ENCODE measurements at places on chromosomes 4 and X.

GRCh38 chr4:61750810-61751209 lies 550.7 kb downstream of the ADGRL3 start:
- DNase-seq: no peak

- no peak for DNase-seq
Observed at GRCh38 chr4:4662230-4662629, 120.4 kb upstream of the STX18 start.

- DNase-seq: no peak
Observed at GRCh38 chr4:41880840-41881831, 54.1 kb upstream of the TMEM33 start.

- DNase-seq: no peak
Observed at GRCh38 chrX:118156953-118157608, 40.5 kb upstream of the KLHL13 start.

DNA sequence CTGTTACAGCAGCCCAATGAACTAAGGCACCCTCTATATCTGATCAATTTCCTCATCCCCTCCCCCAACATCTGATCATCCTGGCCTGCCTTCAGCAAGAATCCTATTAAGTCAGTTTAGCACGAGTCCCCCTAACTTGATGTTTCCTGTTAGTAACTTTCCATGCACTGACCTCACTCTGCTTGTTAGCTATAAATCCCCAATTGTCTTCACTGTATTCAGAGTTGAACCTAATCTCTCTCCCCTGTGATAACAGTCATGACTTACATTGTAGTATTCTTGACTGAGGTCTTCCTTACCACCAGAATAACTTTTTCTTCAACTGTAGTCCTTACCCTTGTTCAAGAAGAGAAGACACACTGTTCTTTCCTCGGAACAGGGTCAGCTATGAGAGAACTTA lies 8.5 kb downstream of the ANXA5 start:
- DNase-seq: no peak

DNA sequence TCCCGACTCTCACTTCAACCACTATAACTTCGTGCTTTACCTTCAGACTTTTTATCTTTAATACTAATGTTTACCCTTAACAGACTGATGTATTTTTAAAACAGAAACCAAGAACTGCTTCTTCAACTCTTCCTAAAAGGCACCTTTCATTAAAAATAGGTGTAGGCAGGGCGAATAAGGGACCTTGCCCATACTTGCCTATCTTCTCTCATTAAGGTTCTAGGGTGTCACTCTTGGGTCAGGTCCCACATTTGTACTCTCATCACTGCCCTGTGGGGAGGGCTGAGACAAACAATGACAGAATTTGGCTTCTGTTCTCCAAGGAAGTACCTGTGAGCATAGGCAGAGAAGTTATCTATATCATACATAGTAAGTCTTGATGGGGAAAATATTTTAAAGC lies 69.7 kb downstream of the ANKRD50 start:
- no peak for DNase-seq

DNA sequence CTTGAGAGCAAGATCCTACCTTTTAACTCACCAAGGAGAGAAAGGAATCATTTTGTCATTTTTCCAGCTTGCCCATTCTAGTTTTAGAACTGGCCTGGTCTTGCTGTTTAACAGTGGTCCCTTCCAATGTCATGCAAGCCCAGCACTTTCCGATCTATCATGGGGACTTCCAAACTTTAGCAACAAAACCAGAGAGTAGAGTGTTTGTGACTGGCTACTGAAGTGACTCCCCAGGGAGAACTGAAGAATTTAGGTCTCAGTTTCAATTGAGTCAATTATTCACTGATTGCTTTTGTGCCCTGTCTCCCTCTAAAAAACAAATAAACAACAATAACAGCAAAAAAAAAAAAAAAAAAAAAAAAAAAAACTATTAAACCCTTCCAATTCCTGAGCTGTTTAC lies 108.3 kb downstream of the LHFPL1 start:
- no peak for DNase-seq

GRCh38 chr4:6179362-6179761 lies 21.0 kb downstream of the JAKMIP1 start:
- DNase-seq: no peak

DNA sequence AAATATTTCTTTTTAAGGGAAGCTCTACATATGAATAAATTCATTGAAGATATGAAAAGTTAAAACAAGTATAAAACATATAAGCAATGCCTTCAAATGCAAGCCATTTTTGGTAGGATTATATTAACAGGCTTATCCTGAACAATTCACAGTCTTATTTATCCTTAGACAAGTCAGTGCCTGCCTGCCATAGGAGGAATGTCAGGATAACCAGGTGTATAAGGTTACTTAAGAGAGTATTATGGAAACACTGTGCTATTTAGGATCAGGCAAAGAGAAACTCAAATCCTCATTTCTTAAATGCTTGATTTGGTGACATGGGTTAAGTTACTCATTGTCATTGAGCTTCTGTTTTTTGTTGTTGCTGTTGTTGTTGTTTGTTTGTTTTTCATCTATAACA lies 2029.9 kb upstream of the AGA start:
- no peak for DNase-seq

- no peak for DNase-seq
Observed at GRCh38 chr4:107069049-107069448, 32.9 kb upstream of the DKK2 start.

DNA sequence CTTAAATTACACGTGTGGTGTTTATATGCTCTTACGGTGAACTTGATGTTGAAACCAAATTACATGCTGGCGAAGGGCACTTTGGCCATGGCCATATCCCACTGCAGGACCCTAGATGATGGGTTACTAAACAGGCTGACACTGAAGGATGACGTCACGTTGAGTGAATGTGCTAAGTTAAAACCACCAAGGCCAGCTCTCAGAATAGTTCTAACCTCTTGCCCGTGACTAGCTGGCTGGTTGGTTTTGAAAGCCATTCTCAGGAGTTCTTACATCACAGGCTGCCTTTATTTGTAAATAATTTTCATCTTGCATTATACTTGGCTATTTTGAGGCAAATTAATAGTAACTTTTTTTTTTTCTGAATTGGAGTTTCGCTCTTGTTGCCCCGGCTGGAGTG lies 41.3 kb upstream of the PHEX start:
- DNase-seq: no peak

DNA sequence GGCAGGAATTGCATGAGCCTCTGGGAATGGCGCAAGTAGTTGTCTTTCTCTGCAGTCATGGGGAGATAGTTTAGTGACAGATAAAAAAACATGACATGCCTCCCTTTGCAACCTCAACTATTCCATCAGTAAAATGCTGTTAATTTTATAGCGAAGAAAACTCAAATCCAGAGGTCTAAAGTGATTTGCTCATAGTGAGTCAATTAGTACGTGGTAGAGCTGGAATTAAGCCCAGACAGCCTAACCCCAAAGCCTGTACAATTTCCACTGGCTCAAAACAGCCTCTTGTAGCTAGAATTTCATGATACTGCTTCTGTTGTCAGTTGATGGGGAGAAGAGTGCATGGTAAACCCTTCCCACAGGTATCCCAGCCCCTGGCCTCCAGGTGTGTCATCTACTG lies 81.3 kb upstream of the TRPC5 start:
- no peak for DNase-seq

- no peak for DNase-seq
Observed at GRCh38 chr4:110849461-110849860, 226.6 kb upstream of the PITX2 start.

DNA sequence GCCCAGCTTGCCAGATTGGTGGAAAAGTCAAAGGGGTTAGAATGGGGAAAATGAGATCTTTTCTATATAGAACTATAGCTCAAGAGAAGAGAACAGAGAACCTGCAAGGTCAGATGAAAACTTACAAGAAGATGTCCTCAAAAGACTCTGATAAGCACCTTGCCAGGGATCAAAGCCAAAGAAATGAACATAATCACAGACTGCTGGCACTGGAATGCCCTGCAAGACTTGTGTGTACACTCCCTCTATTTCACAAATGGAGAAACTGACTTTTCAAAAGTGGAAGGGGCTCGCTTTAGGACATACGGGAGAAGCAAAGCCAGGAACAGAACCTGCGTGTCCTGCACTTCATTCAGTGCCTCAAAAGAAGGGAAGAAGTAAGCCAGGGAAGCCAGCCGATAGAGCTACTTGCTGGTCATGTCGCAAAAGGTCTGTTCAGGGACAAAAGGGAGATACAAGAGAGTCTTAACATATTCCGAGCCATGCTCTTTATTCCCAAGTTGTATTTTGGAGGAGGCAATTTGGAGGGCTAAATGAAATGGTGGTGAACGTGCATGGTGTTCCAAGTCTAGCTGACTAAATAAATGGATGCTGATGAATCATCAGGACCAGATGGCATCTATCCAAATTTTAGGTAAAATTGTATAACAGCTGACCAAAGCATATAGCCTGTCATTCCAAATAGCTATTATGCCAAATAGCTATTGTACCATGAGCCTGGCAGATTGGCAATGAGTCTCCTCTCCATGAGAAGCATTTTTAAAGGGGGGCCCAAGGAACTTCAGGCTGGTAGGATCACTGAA lies 175.6 kb upstream of the GPC4 start:
- no peak for DNase-seq

- DNase-seq: no peak
Observed at GRCh38 chr4:38684951-38685844, 21.2 kb downstream of the KLF3 start.

- DNase-seq: no peak
Observed at GRCh38 chr4:110682311-110682710, 59.4 kb upstream of the PITX2 start.

DNA sequence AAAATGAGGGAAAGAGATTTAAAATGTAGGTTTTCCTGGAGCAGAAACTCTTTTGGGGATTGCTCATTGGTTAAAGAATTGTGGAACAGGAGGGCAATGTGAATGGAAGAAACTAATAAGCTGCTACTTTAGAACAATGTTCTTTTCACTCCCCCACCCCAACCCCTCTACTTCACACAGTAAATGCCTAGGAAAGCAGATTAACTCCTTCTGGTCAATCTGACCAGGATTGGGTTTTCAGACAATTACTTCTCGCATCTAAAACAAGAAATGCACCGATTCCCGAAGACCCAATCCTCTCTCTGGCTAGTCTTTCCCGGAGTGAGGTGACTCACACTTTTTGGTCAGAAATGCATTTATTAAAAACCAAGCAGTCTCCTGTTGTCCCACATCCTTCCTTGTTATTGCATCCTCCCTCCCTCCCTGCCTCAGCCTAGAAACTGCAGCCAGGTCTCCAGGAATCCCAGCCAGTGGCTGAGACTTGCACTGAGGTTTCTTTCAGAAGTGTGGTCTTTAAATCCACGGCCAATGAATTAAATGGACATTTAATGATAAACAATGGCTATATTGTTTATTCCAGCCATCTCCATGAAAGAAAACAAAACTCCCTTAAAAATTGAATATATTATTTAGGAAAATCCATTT lies 21.4 kb downstream of the MFAP3L start:
- DNase-seq: no peak

- DNase-seq: no peak
Observed at GRCh38 chr4:7390336-7390735, 44.4 kb downstream of the PSAPL1 start.

DNA sequence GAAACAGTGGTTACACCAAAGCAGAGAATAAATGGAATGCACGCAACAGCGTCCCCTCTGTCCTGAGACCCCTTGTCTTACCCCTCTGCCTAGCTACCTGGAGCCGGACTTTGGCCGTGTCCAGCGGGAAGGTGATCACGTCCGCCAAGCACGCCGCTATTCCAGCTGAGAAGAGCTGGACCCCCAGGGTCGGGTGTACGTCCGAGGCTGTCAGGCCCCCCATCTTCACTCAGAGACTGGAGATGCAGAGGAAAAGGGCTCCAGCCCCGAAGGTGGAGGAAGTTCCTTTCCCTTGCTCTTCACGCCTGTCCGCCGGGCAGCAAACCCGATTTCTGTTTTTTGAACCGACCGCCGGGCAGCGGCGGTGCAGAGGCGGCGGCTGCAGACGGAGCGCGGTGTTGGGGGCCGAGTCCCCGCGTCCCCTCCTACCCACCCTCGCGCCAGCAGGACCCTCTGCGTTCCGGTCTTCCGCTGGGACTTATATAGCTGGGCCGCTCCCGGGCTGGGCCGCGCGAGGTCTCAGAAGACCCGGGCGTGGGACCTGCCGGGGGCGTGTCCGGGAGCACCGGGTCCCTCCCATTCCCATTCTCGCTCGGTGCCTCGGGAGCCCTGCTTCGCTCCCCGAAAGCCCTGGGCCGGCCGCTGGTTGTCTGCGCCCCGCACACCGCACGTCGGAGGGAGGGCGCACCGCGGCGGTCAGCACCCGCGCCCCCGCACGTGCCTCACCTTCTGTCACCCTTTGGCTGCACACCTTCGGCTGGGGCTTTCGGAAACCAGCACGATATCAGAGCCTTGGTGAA lies at the start of gene UCP1:
Gene UCP1, minus strand, starts transcription at position 455 of the 800 bp plus-strand sequence. Its CDS starts 232 bp downstream, at position 223.
- DNase-seq: no peak

DNA sequence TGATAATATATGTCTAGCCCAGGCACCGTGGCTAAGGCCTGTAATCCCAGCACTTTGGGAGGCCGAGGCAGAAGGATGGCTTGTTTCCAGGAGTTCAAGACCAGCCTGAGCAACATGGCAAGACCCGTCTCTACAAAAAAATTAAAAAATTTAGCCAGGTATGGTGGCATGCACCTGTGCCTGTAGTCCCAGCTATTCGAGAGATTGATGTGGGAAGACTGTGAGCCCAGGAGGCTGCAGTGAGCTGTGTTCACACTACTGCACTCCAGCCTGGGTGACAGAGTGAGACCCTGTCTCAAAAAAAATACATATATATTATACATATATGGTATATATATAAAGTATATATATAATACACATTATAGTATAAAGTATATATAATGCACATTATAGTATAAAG lies 162.0 kb upstream of the MAB21L2 start:
- DNase-seq: no peak

- no peak for DNase-seq
Observed at GRCh38 chrX:97858592-97858991, 974.9 kb downstream of the RPA4 start.

GRCh38 chr4:76651616-76652015 lies 216.6 kb downstream of the SHROOM3 start:
- DNase-seq: no peak

DNA sequence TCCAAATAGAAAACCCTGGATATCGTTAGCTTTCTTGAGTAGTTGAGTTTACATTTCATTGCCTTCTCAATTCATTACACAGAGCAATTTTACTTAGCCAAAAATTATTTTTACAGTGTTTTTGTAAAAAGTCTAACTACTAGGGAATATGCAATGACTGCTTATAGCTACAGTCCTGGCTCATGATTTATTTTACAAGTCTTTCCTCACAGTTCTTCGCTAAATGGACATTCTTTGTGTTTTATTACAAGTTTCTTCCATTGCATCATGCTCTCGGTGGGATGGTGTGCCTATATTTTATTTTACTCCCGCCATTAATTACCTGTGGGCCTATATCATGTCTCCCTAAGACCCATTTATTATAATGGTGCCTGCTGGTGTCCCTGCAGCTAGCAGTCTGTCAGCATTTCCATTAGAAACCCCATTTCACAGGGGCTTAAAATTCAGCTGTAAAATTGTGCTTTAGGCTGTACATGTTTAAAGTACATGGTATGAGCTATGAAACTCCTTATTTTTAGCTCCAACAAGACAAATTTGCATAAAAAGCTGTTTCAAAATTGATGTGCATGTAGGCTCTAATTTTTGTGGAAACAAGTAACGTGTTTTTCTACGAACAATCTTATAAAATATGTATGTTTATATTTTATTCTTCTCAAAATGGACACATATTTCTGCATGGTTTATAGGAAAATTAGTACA lies 227.4 kb downstream of the SLC7A11 start:
- no peak for DNase-seq

- no peak for DNase-seq
Observed at GRCh38 chrX:96682516-96682915, 2.1 kb upstream of the DIAPH2 start.

- no peak for DNase-seq
Observed at GRCh38 chr4:73593631-73594241, 26.5 kb downstream of the RASSF6 start.

- DNase-seq: no peak
Observed at GRCh38 chr4:172232966-172233365, 419.8 kb downstream of the GALNTL6 start.

Measured in activated CD4-positive, CD25-positive, alpha-beta regulatory T cell treated with anti-CD3 and anti-CD28 coated beads, Interleukin-2, amount 50 U/mL, for 16 hours (primary cell).